ENCODE measurements at places on chromosomes 16 and 17.

DNA sequence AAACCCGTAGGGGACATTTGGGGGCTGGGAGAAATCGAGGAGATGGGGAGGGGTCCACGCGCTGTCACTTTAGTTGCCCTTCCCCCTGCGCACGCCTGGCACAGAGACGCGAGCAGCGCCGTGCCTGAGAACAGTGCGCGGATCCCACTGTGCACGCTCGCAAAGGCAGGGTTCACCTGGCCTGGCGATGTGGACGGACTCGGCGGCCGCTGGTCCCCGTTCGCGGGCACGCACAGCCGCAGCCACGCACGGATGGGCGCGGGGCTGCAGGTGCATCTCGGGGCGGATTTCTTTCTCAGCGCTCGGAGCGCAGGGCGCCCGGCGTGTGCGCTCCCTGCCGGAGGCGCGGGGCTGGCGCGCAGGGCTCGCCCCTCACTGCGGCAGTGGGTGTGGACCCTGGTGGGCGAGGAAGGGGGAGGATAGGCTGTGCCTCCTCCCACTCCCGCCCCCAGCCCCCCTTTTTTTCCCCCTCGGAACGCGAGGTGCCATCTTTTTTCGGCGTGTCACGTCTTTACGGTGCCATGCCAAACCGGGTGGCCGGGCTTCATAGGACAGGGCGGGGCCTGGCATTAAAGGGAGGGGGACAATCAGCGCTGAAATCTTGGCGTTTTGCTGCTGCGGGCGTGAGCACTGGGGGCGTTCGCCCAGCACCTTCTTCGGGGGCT, 1.1 kb downstream of the MAPT start:
- peak; percentile 65 for DNase-seq

GRCh38 chr16:58026705-58027160, 1.2 kb downstream of the MMP15 start:
- no peak for DNase-seq

DNA sequence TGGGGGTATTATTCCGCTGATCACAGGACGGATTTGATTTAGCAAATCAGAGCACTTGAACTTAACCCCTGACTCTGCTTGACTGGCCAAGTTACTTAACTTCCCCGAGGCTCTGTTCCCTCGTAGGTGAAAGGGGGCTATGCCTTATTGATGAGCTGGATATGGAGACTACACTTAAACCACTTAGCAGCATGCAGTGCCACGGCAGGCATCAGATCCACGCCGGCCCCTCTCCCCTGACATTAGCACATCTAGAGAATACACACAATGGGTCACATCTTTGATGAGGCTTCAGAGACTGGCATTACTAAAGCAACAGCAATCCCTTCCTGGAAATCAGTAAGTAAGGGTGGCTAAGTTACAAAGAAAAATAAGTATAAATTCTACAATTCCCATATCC, 71.0 kb downstream of the ABCC12 start:
- DNase-seq: no peak

DNA sequence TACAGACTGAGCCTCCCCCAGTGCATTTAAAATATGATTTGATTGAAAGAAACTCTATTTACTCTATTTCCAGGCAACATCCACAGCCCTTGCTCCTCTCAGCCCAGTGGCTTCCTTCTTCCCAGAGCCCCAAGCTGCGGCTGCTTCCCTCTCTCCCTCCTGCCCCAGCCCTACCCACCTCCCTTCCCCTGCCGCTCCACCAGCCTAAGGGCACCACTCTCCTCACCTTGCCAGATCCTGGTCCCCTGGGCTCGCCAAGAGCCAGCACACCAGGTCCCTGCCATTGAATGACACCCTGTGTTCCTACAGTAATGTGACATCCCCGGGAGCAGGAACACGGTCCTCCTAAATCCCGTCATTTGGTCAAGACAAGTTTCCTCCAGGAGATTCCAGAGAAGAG, 236.0 kb downstream of the RBFOX3 start:
- no peak for DNase-seq

DNA sequence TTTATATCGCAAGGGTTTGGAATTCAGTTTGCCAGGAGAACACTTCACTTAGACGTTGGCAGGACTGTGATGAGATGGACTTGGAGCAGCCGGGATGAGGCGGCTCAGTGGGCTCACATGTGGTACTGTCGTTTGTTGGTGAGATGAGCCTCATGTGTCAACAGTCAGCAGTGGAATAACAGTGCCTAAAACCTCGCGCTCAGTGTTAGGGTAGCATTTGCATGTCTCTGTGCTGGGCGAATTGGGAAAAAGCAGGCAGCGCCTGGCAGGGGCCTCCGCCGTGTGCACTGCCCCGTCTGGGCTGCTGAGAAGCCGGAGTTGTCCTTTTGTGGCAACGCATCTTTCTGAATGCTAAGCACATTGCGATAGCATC, 49.7 kb downstream of the CRISPLD2 start:
- no peak for DNase-seq

DNA sequence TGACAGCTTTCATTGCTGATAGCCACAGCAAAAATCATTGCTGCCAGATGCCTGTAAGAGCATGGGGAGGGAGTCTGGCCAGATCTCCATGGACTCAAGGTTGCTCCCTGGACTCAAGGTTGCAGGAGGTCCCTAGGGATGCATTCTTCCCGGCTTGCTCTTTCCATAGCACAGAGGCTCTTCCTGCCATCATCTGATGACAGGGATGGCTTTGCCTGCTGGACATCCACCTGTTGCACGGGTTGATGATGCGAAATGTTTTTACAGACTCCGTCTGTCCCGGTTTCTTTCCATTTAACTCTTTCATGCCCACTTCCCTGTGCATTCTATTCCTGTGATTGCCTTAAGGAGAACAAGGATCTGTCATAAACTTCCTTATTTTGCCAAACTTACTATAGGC, 115.6 kb upstream of the HSBP1 start:
- DNase-seq: no peak

GRCh38 chr16:50580180-50580798, 32.1 kb downstream of the NKD1 start:
- no peak for DNase-seq

DNA sequence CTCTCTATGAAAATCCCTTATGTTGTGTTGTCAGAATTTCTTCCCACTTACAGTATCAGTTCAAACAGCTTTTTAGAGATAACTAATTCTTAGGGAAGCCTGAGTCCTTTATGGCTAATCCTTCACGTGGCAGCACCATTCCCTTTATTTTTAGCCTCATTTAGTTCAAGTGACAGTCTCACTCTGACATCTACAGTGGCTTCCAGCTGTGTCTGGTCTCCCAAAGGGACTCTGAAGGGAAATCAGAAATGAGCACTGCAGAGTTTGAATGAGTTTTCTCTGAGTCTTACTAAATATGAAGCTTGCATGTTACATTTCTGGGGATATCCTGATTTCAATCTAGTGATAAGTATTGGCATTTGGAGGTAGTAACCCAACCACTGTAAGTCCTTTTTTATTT, 1104.1 kb downstream of the CDH11 start:
- DNase-seq: no peak

DNA sequence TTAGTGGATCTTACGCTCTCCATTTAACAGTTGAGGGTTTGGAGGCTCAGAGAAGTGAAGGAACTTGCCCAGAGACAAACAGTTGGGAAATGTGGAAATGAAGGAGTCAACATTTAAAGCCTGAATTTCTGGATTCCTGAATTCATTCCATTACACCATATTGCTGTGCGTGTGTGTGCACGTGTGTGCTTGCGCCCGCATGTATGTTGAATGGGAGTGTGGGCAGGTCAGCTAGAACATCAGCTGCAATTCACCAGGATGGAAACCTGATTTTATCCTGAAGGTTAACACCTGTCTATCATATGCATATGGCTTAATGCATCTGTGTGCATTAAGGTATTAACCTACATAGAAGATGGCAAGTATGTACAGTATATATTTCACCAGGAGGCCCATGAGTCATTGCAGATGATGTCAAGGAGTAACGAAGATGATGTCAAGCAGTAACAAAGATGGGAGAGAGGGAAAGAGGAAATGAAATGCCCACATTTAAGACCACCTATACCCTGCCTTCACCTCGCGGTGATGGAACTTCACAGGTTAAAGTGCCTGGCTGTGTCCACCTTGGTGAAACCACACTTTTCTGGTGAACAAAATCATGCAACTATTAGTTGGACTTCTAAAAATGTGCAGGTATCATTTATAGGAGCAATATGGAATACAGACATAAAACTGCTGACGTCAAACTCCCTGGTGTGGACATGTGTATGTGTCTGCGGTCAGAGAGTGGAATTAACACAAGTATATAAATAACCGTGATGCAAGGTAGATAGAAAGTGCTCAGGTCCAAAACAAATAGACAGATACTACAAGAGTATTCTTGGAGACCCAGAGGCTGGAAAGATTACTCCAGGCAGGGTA, 832 bp upstream of the ADAP2 start:
- DNase-seq: no peak

- no peak for DNase-seq
Observed at GRCh38 chr16:75921281-75921680, 195.0 kb upstream of the CPHXL start.

GRCh38 chr17:40104594-40105486, 4.5 kb upstream of the NR1D1 start:
- DNase-seq: no peak

GRCh38 chr17:30969989-30970830, 629 bp upstream of the RNF135 start:
- no peak for DNase-seq

DNA sequence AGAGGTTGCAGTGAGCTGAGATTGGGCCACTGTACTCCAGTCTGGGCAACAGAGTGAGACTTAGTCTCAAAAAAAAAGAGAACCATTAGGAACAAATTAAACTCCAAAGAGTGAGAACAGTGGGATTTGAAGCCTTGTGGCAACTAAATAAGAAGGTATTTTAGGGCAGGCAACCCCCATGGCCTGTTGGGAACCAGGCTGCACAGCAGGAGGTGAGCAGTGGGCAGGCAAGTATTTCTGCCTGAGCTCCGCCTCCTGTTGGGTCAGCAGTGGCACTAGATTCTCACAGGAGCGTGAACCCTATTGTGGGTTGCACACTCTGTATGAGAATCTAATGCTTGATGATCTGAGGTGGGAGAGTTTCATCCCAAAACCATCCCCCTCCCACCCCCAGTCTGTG, 57.6 kb upstream of the MED9 start:
- DNase-seq: no peak

DNA sequence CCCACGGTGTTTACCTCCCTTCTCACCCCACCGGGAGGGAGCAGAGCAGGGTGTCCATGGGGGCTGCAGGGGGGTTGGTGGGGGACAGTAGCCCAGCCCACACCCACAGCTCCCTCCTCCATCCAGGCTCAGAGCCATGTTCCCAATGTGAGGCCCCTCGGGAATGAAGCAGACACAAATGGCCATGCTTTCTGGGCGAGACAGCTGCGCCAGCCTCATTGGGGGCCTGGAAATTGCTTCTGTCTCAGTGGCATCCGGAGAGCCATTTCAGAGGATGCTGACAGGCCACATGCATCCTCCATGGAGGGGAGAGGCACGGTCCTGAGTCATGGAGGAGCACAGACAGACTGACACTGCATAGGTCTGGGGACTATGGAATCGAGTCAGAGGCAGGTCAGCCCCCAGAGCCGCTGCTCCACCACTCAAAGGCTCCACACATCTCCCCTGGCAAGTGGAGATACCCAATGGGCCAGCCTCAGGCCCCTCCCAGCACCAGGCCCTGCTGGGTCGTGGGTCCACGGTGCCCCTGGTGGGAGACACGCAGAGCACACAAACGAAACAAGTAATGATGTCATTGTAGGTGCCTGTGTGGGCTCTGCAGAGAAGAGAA, 59.6 kb upstream of the ENPP7 start:
- no peak for DNase-seq

DNA sequence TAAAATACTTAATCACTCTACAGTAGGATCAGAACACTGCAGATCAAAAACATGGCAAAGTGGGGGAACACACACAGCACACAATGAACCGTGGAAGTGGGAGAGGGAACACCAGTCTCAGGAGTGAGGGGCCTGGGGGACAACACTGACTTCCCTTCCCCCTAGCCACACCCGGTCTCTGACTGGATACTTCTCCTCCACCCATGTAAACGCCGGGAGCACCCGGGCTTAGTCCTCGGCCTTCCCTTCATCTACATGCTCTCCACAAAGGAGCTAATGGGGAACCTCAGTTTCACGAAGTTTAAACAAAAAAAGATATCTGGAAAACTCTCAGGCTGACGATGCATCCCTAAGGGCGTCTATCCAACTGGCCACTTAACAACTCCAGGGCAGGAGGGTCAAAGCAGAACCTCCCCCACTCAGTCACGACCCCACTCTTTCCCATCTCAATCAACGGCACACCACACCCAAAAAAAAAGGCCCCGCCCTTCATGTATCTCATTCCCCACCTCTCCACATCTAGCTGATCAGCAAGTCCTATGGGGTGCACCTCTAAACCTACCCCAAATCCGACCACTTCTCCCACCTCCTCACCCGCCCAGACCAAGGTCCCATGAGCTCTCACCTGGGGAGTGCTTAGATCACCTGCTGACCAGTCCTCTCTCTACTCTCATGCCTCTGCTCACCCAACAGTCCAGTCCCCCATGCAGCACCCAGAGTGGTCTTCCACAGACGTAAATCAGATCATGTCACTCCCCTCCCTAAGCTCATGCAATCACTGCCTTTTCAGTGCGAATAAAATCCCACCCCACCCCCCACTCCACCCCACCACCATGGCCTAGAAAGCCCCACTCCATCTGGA, 7.4 kb downstream of the ZDHHC7 start:
- no peak for DNase-seq

DNA sequence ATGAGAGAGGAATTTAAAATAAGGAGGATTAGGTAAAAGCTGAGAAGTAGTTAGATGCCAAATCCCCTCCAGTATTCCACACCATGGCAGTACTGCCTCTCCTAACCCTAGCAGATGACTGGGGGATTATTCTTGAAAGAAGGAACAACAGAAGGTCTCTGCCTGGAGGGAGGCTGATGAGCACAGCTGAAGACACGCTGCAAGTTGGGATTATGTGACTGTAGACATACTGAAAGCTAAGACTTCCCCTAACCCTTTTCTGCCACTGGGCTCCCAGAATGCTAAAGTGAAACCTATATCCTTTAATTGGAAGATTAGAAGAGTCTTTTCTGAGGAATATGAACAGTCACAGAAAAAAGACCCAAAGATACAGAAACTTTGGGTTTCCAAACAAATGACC, 27.7 kb upstream of the SLC46A1 start:
- no peak for DNase-seq

- no peak for DNase-seq
Observed at GRCh38 chr16:15644267-15644961, 1.5 kb upstream of the MARF1 start.

DNA sequence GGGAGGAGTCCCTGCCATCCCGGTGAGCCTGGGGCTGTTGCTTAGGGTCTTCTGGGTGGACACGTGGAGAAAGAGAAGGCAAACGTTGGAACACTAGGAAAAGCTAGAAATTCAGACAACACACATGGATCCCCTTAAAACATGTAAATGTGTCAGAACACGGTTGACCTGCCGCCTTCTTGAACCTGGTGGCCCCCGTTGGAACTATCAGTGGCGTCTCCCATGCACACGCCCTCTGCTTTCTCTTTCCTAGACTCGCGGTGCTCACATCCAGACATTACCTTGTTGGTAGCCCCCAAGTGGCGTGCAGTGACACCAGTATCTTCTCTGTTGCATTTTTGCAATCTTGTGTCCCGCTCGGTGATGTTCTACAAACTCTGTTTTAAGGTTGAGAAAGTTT, 18.6 kb downstream of the CIBAR2 start:
- DNase-seq: no peak

Data from activated effector memory CD4-positive, alpha-beta T cell treated with anti-CD3 and anti-CD28 coated beads, Interleukin-2, amount 50 U/mL, for 16 hours (primary cell).